ENCODE measurements at places on chromosomes 3 and 15. TPM values are rescaled to one million over a fixed set of nuclear protein-coding genes. Genes with fewer than 3 reads are reported as not detected.

GRCh38 chr3:53801319-53801718 lies 44.9 kb downstream of the CHDH start:
- H3K27ac ChIP-seq, result no peak overlapping the region
- peaks cover under 1% of the 10 kb centered on the region for H3K4me1 ChIP-seq
- no peaks in the 10 kb centered on the region for H3K36me3 ChIP-seq

- peaks cover 2% of the 10 kb centered on the region for H3K36me3 ChIP-seq
- no peak overlapping the region for H3K4me3 ChIP-seq
- peaks cover 56% of the 10 kb centered on the region for H3K27me3 ChIP-seq
- no peaks in the 10 kb centered on the region for H3K4me1 ChIP-seq
Observed at GRCh38 chr15:50164458-50164857, 17.5 kb upstream of the SLC27A2 start.

DNA sequence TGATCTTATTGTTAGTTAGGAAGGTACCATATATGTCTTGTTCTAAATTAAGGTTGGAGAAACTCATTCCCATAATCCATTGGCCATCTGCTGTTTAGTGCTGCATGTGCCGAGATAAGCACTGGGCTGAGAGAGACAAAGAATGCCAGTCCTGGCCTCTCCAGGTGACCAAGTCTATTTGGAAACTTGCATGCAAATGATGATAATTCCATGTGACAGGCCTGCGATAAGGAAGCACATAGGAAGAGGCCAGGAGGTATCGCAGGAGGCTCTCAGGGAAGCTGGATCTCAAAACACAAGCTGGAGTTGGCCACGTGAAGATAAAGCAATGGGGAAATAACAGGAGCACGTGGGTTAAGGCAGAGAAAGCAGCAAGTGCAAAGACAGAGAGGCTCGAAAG lies 39.7 kb downstream of the MYO5C start:
- H3K27ac ChIP-seq, result peak overlapping the region; percentile 94
- no peaks in the 10 kb centered on the region for H3K27me3 ChIP-seq
- no peak overlapping the region for H3K4me3 ChIP-seq

GRCh38 chr3:183629546-183630301 lies 5.7 kb upstream of the KLHL24 start:
- peaks cover 3% of the 10 kb centered on the region for H3K4me1 ChIP-seq
- DNase-seq, result no peak
- no peak overlapping the region for H3K4me3 ChIP-seq

- no peaks in the 10 kb centered on the region for H3K4me1 ChIP-seq
- H3K27me3 ChIP-seq, result no peaks in the 10 kb centered on the region
- no peak for DNase-seq
- H3K36me3 ChIP-seq, result peaks cover 2% of the 10 kb centered on the region
- H3K27ac ChIP-seq, result no peak overlapping the region
Observed at GRCh38 chr3:121976727-121977126, 45.3 kb downstream of the ILDR1 start.

GRCh38 chr3:52123106-52123725 lies 31.0 kb downstream of the POC1A start:
- no peak overlapping the region for H3K27ac ChIP-seq
- peaks cover 2% of the 10 kb centered on the region for H3K4me1 ChIP-seq
- H3K27me3 ChIP-seq, result no peaks in the 10 kb centered on the region

DNA sequence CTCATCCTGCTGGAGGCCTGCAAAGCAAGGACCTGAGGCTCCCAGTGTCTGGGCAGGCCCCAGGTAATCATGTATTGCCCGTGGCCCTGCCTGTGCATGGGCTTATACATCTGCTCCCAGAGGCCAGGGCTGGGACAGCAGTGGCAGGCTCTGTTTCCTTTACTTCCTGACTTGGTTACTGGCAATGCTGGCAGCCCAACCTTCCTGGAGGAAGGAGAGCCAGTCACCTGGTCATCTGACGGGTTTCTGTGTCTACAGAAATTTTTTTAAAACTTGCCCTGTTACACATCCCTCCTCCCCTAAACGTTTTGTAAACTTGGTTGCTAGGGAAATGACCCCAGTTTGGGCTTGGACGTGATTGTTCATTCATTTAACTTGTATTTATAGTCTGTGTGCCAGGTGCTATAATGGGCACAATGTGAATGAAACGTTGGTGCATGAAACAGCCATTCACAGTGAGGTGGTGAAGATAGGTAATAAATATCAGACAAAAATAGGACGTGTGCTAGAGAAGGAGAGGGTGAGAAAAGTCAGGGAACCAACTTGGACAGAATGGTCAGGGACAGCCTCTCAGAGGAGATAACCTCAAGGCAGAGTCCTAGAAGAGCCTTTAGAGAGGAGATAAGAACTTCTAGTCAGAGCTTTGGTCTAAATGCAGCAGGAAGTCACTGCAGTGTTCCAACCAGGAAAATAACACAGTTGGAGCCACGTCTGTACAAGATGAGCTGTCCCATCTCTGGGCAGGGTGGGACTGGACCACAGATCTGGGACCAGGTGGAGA lies 14.1 kb downstream of the TEX264 start:
- H3K4me3 ChIP-seq, result peak overlapping the region; percentile 92
- peak overlapping the region; percentile 99 for H3K27ac ChIP-seq
- no peaks in the 10 kb centered on the region for H3K27me3 ChIP-seq
- H3K4me1 ChIP-seq, result peaks cover 78% of the 10 kb centered on the region
- no peak for DNase-seq

DNA sequence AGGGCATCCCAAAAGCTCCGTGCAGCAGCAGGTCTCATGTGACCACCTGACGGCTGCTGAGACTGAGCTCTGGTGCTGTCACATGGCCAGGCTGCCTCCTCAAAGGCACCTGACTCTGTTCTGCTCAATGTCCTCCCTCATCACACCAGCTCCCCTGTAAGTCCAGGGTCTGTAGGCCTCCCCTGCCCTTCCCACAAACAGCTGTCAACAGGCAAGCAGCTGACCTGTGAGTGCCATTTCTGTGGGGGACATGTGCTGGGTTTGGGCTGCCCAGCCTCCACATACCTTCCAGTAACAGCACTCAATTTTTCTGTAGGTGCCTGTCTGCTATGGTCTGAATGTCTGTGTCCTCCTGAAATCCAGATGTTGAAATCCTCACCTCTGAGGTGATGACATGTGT lies 11.2 kb downstream of the NUP210 start:
- no peak overlapping the region for H3K27ac ChIP-seq
- H3K36me3 ChIP-seq, result peaks cover 2% of the 10 kb centered on the region
- peaks cover 23% of the 10 kb centered on the region for H3K4me1 ChIP-seq
- no peaks in the 10 kb centered on the region for H3K27me3 ChIP-seq

DNA sequence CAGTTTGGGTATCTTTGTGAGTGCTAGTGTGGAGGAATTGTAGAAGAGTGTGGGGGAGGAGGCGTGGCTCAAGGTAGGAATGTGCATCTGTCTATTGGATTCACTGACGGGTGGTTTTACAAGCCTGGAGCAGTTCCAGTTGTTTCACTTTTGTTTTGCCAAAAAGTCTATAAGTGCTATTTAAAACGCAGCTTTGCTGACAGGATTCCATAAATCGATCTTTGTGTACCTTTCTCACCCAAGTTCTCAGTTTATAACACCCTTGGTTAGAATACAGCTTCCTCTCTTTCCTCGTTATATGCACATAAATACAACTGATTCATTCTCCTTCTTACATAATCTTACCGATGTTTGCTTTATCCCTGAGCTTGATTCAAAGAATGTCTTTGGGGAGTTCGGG lies 123.2 kb upstream of the UBE2E2 start:
- H3K36me3 ChIP-seq, result no peaks in the 10 kb centered on the region
- H3K27me3 ChIP-seq, result no peaks in the 10 kb centered on the region
- no peak overlapping the region for H3K27ac ChIP-seq

GRCh38 chr3:26237036-26237682 lies 385.4 kb upstream of the LRRC3B start:
- no peak overlapping the region for H3K27ac ChIP-seq
- DNase-seq, result no peak
- H3K36me3 ChIP-seq, result no peaks in the 10 kb centered on the region
- H3K27me3 ChIP-seq, result no peaks in the 10 kb centered on the region
- H3K4me1 ChIP-seq, result no peaks in the 10 kb centered on the region

DNA sequence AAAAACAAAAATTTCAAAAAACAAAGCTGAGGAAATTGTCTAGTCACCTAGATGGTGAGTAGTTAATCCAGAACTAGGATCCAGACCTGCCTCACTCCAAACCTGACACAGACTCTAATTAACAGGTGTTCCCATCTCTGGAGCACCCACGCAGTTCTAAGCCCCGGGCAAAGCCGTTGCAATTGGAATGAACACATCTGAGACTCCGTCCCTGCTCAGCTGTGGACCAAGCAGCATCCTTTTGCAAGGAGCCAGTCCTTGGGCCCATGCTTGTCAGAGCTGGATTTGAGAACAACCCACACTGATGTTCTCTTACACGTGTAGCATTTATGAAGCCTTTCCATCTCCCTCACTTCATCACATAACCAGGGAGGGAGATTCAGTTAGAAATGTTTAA lies 54.8 kb downstream of the LMCD1 start:
- no peaks in the 10 kb centered on the region for H3K36me3 ChIP-seq
- DNase-seq, result no peak
- no peak overlapping the region for H3K4me3 ChIP-seq
- H3K27me3 ChIP-seq, result peaks cover 7% of the 10 kb centered on the region
- no peaks in the 10 kb centered on the region for H3K4me1 ChIP-seq

DNA sequence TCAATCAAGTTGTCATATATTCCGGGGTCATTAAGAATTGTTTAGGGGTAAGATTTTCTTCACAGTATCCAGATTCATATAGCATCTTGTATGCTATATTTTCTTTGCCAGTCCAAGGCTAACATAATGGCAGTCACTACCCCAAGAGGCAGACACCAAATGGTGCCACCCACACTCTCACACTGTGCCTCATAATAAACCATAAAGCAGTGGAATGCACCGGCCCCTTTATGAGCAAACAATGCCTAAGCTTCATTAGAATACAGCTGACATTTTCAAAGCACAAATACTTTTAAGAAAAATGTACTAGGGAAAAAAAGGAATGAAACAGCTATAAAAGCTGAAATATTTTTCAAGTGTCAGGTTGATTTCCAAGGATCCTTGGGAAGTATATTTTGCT lies 121.6 kb downstream of the TFDP2 start:
- no peak for DNase-seq
- H3K36me3 ChIP-seq, result no peaks in the 10 kb centered on the region
- H3K4me3 ChIP-seq, result peak overlapping the region; percentile 68
- peaks cover 13% of the 10 kb centered on the region for H3K4me1 ChIP-seq
- no peak overlapping the region for H3K27ac ChIP-seq

GRCh38 chr3:53023072-53023823 lies 22.6 kb downstream of the SFMBT1 start:
- H3K27me3 ChIP-seq, result no peaks in the 10 kb centered on the region
- H3K4me1 ChIP-seq, result peaks cover 57% of the 10 kb centered on the region
- H3K27ac ChIP-seq, result peak overlapping the region; percentile 85

- no peak for DNase-seq
- no peak overlapping the region for H3K27ac ChIP-seq
- H3K36me3 ChIP-seq, result no peaks in the 10 kb centered on the region
- H3K4me3 ChIP-seq, result no peak overlapping the region
- no peaks in the 10 kb centered on the region for H3K4me1 ChIP-seq
Observed at GRCh38 chr3:175659670-175660350, 800.7 kb downstream of the NAALADL2 start.

GRCh38 chr3:159273070-159273469 lies 471.2 kb downstream of the MFSD1 start:
- no peak for DNase-seq
- peaks cover 11% of the 10 kb centered on the region for H3K27me3 ChIP-seq
- H3K4me1 ChIP-seq, result no peaks in the 10 kb centered on the region

DNA sequence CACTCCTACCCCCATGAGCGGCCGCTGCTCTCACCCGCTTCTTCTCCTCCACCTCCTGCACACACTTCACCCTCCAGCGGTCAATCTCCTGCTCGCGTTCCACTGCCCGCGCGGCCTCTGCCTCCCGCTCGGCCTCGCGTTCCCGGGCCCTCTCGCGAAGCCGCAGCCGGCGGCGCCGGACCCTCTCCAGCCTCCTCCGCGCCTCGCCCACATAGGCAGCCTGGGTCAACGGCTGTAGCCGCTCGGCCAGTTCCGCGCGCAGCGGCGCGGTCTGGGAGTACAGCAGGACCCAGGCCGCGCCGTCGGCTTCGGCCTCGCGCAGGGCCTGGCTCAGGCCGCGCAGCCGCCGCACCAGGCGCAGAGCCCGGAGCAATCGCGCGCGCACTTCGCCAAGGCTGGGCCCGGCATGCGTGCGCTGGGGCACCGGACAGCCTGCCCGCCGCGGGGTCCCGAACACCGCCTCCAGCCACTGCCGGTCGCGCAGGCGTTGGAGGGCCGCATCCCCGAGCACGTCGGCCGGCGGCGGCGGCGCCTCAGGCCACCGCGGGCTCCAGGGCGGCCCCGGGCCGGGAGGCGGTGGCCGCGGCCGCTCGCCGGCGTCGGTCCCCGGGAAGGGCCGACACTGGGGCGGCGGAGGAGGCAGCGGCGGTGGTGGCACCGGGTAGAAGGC lies 595 bp downstream of the PDCD7 start:
- peak; percentile 5 for DNase-seq
- H3K36me3 ChIP-seq, result peaks cover 3% of the 10 kb centered on the region
- H3K4me3 ChIP-seq, result peak overlapping the region; percentile 89
- peak overlapping the region; percentile 91 for H3K27ac ChIP-seq
- no peaks in the 10 kb centered on the region for H3K27me3 ChIP-seq

DNA sequence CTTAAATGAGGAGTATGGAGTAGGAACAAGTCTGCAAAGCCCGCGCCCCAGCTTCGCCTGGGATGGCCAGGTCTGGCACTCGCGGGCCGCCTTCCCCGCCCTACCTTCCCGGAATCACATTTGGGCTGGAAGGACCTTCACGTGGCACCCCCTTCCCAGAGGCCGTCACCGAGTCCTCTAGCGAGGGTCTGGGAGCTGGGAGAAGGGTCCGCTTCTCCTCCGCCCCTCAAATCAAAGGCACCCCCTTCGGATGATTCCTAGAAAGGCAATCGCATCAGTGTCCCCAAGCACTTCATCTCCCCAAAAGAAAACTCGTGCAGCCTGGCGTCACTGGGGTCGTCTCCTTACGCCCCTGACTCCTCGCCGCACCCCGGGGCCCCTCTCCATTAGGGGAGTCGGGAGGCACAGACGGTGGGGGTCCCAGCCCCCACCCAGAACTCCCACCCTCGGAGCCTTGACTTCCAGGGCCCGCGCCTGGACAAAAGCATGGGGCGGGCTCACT lies 380 bp downstream of the MYLK start:
- peak overlapping the region; percentile 70 for H3K4me3 ChIP-seq
- H3K27me3 ChIP-seq, result peaks cover 67% of the 10 kb centered on the region
- no peak overlapping the region for H3K27ac ChIP-seq
- peaks cover 2% of the 10 kb centered on the region for H3K36me3 ChIP-seq

The BRPF1 gene
- total RNA-seq, result 31.8 TPM

The PLA1A gene
- 0.45 TPM for total RNA-seq

The FES gene
- 12.7 TPM for total RNA-seq

The SNX22 gene
- total RNA-seq, result 0.42 TPM

The TRIM71 gene
- not detected for total RNA-seq
